ENCODE measurements at places on chromosomes 4 and X.

- no peak for DNase-seq
Observed at GRCh38 chrX:115018944-115019343, 1.5 kb upstream of the IL13RA2 start.

DNA sequence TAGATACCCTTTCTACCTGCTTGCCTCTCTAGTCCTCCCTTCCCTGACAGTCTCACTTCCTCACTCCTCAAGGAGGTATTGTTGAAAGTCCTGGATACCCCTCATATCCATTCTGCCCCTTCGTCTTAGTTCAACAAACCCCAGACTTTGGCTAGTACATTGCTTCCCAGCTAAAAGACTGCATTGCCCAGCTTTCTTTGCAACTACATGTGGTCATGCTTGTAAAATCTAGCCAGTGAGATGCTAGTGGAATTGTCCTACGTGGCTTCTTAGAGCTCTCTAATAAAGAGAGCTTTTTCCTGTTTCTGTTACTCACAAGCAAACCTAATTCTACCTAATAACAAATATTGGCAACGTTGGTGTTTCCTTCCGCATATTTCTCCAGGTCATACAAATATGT lies 237.9 kb upstream of the PSAPL1 start:
- no peak for DNase-seq

DNA sequence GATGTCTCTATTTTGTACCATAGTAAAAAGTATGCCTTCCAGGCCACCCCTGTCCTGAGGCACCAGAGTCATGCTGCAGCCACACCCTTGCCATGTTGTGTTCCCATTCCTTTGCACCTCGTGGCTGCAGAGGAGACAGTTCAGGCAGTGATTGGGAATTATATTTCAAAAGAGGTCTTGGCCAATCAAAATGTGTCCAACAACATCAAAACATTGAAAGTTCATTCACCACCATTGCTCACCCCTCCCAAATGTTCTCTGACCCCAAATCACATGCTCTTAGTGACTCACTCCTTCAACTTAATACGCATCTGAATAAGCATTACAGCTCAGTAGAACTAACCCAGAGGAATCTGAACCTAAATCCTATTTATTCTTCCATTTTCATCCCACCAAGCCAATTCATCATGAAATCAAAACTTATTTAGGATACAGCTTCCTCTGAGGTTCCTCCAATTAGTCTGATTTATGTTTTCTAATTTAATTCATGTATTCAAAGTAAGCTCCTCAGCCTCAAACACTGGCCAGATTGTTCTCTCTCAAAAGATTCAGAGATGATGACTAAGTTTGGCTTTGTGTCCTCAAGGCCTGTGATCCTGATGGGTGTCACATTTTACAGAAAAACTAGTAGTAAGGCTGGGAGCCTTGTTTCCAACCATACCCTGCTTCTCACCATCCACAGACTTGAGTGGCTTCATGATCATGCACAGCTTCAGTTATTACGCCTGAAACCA lies 323.2 kb upstream of the INTU start:
- DNase-seq = no peak

DNA sequence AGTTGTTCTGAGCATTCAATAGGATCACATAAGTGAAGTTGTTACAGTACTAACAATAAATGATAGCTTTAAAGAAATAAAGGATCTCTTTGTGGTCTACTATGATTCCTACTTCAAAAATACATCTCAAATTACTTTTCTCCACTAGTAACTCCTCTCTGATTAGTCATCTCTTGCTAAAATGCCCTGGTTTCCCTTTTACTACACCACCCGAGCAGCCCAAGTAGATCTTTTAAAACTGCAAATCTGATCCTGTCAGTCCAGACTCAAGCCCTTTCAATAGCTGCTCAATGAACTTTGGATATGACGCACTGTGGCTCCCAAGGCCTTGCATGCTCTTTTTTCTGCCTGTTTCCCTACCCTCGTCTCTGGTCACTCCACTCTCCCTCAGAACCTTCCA lies 97.5 kb downstream of the MAOA start:
- DNase-seq = no peak

DNA sequence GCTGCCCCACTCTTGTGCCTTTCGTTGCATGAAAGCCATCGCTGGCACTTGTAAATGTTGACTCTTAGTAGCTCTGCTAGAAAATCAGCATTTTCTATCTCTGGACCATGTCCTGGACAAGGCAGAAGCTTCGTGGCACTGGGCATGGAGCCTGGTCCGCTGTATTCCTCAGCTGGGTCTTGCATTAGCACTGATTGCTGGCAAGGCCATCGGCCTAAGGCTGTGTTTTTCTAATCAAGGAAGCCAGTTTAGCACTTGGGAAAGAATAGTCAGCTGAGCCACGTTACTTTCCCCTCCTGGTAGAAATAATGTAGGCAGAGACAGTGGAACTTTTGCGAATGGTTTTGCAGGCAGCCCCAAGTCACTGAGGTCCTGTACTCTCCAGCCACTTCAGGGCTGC lies 180.2 kb upstream of the EOLA2 start:
- no peak for DNase-seq

GRCh38 chr4:111128327-111128726 lies 505.4 kb upstream of the PITX2 start:
- no peak for DNase-seq

GRCh38 chrX:19746919-19747651 lies 140.3 kb downstream of the SH3KBP1 start:
- DNase-seq = no peak

Measured in HT-29 (cell line).